Astrocyte (in vitro differentiated cells and primary cell): ENCODE measurements at places on chromosomes 7 and 10. TPM values are rescaled to one million over a fixed set of nuclear protein-coding genes. Genes with fewer than 3 reads are reported as not detected.

DNA sequence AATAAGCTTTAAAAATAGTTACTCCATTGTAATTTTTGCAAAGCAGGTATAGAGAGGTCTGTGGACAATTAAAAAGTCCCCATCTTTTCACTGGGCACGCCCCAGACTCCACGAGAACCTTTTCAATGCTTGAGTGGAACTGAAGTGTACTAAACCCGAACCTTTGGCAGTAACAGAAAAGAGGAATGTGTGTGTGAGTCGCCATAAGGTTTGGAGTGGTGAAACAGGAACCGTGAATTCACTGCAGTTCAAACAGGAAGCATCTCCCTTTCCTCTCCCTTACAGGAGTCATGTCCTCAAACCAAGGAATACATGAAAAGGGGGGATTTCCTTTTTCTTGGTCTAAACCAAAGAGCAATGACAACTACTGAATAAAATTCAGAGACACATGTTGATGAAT lies 23.2 kb downstream of the NDUFB2 start:
- no peaks in the 10 kb centered on the region for H3K36me3 ChIP-seq
- no peaks in the 10 kb centered on the region for H3K27me3 ChIP-seq
- no peak overlapping the region for H3K4me3 ChIP-seq
- H3K27ac ChIP-seq: no peak overlapping the region
- DNase-seq: peak; percentile 10

The CPA4 gene
- total RNA-seq: 98.6 and 111 TPM in 2 replicates

GRCh38 chr10:49165821-49166483 lies 22.2 kb downstream of the TMEM273 start:
- H3K4me1 ChIP-seq: peaks cover 15% of the 10 kb centered on the region
- no peak overlapping the region for H3K4me3 ChIP-seq
- no peak overlapping the region for H3K27ac ChIP-seq
- no peak for DNase-seq
- no peaks in the 10 kb centered on the region for H3K36me3 ChIP-seq

DNA sequence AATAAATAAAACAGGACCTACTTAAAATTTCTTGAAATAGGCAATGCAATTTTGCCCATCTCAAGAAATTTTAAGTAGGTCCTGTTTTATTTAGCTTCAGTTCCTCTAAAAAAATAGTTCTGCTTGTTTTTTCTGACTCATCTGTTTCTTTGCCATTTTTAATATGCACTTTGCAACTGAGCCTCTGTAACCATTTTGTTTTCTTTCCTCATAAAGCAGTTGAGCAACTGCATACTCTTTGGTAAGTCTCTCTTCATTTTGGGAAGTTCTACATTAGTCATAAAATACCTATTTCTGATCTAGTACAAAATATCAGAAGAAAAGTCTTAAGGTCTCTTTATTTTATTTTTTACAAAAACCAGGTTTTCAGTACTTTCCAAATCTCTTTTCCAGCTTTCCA lies 18.0 kb downstream of the TAS2R40 start:
- no peak overlapping the region for H3K4me3 ChIP-seq
- DNase-seq: no peak
- H3K27me3 ChIP-seq: peaks cover 2% of the 10 kb centered on the region
- H3K36me3 ChIP-seq: no peaks in the 10 kb centered on the region
- H3K27ac ChIP-seq: no peak overlapping the region

DNA sequence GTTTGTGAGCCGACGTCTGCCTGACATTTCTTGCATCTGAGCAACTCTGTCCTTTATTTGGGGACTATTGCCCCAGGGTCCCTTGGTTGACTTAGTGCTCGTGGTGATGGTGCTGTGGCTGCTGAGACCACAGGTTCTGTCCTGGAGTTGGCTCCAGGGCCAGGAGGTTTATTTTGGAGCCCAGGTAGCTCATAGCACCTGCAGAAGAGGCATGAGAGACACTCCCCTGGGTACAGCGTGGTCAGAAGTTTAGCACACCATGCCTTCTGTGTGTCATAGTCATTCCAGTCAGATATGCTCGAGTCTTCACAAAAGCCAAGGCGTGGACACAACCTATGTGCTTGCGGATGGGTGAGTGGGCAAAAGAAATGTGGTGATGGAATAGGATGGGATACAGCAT lies 496.9 kb downstream of the TCERG1L start:
- no peak overlapping the region for H3K27ac ChIP-seq
- H3K4me1 ChIP-seq: no peaks in the 10 kb centered on the region
- no peak overlapping the region for H3K4me3 ChIP-seq
- no peak for DNase-seq
- no peaks in the 10 kb centered on the region for H3K27me3 ChIP-seq
- H3K36me3 ChIP-seq: no peaks in the 10 kb centered on the region

DNA sequence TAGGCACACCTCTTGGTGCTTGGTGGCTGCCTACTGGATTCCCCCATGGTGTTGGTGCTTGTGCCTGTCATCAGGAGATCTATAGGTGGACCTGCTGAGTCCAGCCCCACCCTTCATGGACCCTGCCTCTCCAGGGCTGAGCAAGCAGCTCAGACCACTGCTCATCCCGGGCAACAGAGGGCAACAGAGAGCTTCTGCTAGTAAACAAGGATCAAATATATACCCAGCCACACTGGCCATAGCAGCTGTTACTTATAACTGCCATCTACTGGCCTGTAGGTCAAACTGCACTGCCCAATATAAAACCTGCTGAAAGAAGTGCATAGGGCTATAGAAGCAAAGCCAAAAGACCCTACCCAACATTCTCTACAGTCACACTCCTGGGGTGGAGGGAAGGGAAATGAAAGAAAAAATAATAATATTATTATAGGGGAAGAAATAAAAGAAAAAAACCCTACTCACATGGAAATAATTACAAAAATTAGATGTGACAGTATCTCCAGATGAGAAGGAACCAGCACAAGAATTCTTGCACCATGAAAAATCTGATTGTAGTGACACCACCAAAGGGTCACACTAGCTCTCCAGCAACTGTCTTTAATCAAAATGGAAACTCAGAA lies 54.9 kb upstream of the ZNF800 start:
- H3K27me3 ChIP-seq: no peaks in the 10 kb centered on the region
- no peak overlapping the region for H3K4me3 ChIP-seq
- no peaks in the 10 kb centered on the region for H3K4me1 ChIP-seq
- no peak overlapping the region for H3K27ac ChIP-seq

DNA sequence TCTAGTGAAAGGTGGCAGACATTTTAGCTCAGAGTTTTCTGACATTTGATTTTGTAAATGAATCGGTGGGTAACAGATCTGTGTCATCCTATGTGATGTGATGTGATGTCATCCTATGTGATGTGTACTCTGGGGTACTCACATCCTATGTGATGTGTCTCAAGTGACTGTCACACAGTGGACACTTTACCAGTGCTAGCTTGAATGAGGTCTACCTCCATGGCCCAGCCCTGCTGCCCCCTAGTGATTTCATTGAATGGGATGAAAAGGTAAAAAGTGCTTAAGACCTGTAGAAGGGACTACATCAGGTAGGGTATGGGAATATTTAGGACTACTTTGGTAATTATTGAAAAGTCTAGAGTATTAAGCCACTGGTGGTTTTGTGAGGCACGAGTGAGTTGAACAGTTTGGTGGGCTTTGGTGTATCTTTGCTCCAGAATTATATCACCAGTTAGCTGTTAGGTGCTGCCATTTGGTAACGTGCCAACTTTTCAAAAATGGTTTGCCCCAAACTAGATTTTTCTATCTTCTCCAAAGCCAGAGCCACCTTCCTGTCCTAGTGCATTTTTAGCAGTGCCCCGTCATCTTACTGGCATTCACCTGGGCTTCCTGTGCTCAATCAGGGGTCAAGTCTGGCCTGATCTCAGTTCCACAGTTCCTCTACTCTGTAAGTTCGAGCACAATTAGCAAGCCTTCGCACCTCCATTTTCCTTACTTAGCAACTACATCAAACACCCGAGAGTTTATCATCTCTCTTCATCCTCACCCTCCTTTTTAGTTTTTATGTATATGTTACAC lies 9.7 kb downstream of the EIF4H start:
- H3K27ac ChIP-seq: no peak overlapping the region
- H3K4me3 ChIP-seq: no peak overlapping the region
- no peaks in the 10 kb centered on the region for H3K27me3 ChIP-seq
- peaks cover 21% of the 10 kb centered on the region for H3K4me1 ChIP-seq

GRCh38 chr10:121300723-121301122 lies 297.5 kb downstream of the FGFR2 start:
- H3K4me1 ChIP-seq: no peaks in the 10 kb centered on the region
- H3K27me3 ChIP-seq: no peaks in the 10 kb centered on the region
- DNase-seq: no peak
- H3K27ac ChIP-seq: no peak overlapping the region

The DGKI gene
- total RNA-seq: 6.3 and 7.5 TPM in 2 replicates

DNA sequence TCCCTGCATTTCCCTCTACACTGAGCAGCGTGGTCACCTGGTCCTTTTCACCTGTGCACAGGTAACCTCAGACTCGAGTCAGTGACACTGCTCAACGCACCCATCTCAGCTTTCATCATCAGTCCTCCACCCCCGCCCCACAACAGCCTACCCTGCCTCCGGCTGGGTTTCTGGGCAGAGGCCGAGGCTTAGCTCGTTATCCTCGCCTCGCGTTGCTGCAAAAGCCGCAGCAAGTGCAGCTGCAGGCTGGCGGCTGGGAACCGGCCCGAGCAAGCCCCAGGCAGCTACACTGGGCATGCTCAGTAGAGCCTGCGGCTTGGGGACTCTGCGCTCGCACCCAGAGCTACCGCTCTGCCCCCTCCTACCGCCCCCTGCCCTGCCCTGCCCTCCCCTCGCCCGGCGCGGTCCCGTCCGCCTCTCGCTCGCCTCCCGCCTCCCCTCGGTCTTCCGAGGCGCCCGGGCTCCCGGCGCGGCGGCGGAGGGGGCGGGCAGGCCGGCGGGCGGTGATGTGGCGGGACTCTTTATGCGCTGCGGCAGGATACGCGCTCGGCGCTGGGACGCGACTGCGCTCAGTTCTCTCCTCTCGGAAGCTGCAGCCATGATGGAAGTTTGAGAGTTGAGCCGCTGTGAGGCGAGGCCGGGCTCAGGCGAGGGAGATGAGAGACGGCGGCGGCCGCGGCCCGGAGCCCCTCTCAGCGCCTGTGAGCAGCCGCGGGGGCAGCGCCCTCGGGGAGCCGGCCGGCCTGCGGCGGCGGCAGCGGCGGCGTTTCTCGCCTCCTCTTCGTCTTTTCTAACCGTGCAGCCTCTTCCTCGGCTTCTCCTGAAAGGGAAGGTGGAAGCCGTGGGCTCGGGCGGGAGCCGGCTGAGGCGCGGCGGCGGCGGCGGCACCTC lies at the start of the genes KLLN and PTEN:
KLLN (minus strand) TSS at position 481 of the 891 bp plus-strand sequence. CDS start 1,046 bp downstream, outside the sequence.
PTEN (plus strand) TSS at position 573 of the 891 bp plus-strand sequence. CDS start 845 bp downstream, outside the sequence.
- no peaks in the 10 kb centered on the region for H3K36me3 ChIP-seq
- DNase-seq: peak; percentile 91
- peak within 1 kb of the TSS; percentile 77 for H3K27ac ChIP-seq
- H3K4me1 ChIP-seq: peaks cover 9% of the 10 kb centered on the region
- H3K4me3 ChIP-seq: peak within 1 kb of the TSS; percentile 99

The HTR7 gene
- 0.72 and 0.89 TPM in 2 replicates for total RNA-seq
